SJCRH30 (cell line): ENCODE measurements at places on chromosomes 6 and 20. TPM values are rescaled to one million over a fixed set of nuclear protein-coding genes. Genes with fewer than 3 reads are reported as not detected.

The PRKN gene
- total RNA-seq, result not detected in 2 replicates

The KCNG1 gene
- total RNA-seq, result 7.4 and 9.3 TPM in 2 replicates

The GPX5 gene
- not detected in 2 replicates for total RNA-seq

The TRIM40 gene
- total RNA-seq, result not detected in 2 replicates

The ULBP3 gene
- 9.8 and 10.3 TPM in 2 replicates for total RNA-seq

The HTR1E gene
- not detected in 2 replicates for total RNA-seq

The OR2B6 gene
- total RNA-seq, result not detected in 2 replicates

The NOX3 gene
- total RNA-seq, result not detected in 2 replicates

The NKX2-4 gene
- 3.9 TPM in 2 replicates for total RNA-seq

The DEF6 gene
- 0.20 and 1.9 TPM in 2 replicates for total RNA-seq

The PBOV1 gene
- total RNA-seq, result not detected in 2 replicates

DNA sequence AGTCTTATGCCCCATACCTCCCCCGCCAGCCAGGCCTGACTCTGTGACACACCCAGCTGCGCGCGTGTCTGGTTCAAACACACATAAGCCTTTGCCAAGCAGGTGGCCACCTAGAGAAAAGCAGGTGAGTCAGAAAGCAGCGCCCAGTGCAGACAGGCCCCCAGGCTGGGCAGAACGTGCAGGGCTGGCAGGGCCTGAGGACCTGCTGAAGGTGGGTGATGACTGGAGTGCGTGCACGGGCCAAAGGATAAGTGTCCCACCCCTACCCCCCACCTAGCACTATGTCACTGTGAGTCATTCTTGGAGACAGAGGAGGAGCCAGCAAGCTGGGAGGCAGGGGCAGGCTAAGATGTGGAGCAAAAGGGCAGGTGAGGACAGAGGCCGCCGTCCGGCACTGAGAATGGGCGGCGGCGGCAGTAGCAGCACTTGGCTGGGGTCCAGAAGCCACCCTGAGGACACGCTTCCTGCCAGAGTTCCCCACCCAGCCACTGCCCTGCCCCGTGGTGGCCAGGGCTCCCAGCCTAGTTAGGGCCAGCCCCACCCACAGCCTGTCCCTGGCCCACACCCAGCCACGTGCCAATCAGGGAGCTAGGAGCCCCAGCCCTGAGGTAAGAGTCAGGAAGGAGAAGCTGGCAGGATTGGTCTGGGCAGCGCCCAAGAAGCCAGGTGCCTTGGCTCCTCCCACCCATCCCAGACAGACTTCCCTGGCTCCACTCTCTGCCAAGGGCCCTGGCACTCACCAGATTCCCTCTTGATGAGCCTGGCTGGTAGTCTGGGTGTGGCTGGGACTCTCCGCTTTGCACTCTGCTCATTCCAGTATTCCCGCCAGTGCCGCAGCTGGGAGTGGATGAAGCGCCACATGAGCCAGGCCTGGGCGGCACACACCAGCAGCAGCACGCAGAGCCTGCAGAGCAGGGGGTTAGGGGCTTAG, 72.7 kb downstream of the TRAM2 start:
- peak; percentile 48 for DNase-seq
- peaks cover 30% of the 10 kb centered on the region for H3K36me3 ChIP-seq
- no peak overlapping the region for H3K4me3 ChIP-seq
- H3K27ac ChIP-seq, result peak overlapping the region; percentile 25
- H3K27me3 ChIP-seq, result no peaks in the 10 kb centered on the region

- H3K4me3 ChIP-seq, result no peak overlapping the region
- peak; percentile 72 for DNase-seq
- peaks cover 34% of the 10 kb centered on the region for H3K4me1 ChIP-seq
- no peaks in the 10 kb centered on the region for H3K36me3 ChIP-seq
- peak overlapping the region; percentile 70 for H3K27ac ChIP-seq
Observed at GRCh38 chr6:150301846-150302519, 66.8 kb upstream of the IYD start.

DNA sequence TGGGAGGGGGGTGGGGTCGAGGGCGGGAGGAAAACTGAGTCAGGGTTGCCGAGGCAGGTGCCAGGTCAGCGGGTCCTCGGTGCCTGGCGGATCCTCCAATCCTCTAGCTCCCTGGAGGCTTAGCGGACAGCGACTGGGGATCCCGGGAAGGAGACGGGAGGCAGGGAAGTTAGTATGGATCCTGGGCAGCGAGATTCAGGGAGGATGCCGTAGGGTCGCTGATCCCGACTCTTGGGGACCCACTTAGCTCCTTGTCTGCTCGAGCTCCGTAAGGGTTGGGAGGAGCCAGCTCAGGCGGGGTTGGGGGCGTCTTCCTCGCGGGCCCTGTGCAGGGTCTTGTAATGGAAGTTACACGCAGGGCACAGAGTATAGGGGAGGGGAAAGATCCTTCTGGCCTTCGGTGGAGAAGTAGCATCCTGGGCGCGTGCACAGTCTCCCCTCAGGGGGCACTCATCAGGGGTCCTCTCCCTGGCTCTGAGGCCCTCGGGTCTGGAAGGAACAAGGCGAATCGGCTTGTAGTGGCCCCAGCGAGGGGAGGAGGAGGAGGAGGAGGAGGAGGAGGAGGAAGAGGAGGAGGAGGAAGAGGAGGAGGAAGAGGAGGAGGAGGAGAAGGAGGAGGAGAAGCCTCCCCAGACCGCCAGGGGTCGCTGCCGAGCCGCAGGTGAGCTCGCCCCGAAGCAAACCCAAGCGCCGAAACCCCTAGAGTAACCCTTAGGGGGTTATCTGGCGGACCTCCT, 6.4 kb upstream of the SLC12A5 start:
- H3K36me3 ChIP-seq, result no peaks in the 10 kb centered on the region
- H3K27ac ChIP-seq, result no peak overlapping the region
- H3K4me1 ChIP-seq, result peaks cover 4% of the 10 kb centered on the region; the same call in 1 of the 2 replicates
- peak; percentile 65 for DNase-seq

DNA sequence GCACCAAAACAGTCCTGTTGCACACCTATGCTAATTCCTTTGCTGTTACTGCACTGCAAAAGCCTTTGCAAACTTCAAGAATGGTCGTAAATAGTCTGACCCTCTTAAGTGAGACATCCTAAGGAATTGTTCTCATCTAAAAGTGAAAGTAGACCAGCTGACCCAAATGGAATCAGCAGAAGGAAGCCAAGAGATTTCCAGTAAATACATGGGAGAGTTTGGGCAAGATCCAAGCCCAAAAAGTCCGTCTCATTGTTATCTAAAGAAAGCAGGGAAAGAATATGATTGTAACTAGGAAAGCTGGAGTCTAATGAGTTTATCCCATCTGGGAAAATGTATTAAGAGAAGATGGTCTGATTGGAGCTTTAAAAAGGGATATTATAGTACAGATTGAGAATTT, 43.0 kb upstream of the HIVEP1 start:
- DNase-seq, result no peak
- no peaks in the 10 kb centered on the region for H3K4me1 ChIP-seq
- H3K27ac ChIP-seq, result no peak overlapping the region
- no peaks in the 10 kb centered on the region for H3K36me3 ChIP-seq
- no peak overlapping the region for H3K4me3 ChIP-seq

DNA sequence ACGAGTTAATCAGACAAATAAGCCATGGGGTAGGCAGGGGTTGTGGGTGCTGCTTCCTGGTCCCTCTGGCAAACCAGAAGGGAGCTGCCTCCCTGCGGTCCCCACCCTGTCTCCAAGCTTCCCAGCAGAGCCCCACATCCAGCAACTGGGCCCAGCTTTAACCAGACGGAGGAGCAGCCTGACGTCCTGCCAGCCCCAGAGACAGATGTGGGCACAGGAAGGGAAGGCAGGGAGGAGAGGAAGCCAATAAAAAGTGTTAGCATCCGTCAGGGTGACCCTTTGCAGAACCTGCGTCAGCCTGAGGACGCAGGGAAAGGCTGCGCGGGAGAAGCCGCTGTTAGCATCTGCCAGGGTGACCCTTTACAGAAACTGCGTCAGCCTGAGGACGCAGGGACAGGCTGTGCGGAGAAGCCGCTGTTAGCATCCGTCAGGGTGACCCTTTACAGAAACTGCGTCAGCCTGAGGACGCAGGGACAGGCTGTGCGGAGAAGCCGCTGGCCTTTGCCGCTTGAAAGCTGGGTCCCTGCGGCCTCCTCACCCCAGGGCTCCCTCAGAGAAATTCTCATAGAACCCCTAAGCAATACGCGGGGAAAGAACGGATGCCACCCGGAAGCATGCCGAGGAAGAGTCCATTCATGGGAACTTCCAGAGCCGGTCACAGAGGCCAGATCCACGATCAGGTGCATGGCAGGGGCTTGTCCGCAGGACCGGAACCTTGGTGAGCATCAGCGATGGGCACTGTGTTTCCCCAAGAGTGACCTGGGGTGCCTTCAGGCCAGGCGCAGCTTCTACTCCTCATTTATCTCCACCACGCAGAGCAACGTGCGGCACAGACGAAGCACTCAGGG, 15.9 kb downstream of the DLL1 start:
- H3K27me3 ChIP-seq, result no peaks in the 10 kb centered on the region
- no peak overlapping the region for H3K4me3 ChIP-seq
- DNase-seq, result no peak
- H3K36me3 ChIP-seq, result no peaks in the 10 kb centered on the region
- H3K27ac ChIP-seq, result no peak overlapping the region
- H3K4me1 ChIP-seq, result peaks cover 18% of the 10 kb centered on the region

- H3K36me3 ChIP-seq, result peaks cover 80% of the 10 kb centered on the region
- DNase-seq, result no peak
- H3K4me1 ChIP-seq, result no peaks in the 10 kb centered on the region
- no peak overlapping the region for H3K4me3 ChIP-seq
- H3K27ac ChIP-seq, result no peak overlapping the region
- H3K27me3 ChIP-seq, result no peaks in the 10 kb centered on the region
Observed at GRCh38 chr20:5973172-5973571, 22.7 kb downstream of the MCM8 start.

DNA sequence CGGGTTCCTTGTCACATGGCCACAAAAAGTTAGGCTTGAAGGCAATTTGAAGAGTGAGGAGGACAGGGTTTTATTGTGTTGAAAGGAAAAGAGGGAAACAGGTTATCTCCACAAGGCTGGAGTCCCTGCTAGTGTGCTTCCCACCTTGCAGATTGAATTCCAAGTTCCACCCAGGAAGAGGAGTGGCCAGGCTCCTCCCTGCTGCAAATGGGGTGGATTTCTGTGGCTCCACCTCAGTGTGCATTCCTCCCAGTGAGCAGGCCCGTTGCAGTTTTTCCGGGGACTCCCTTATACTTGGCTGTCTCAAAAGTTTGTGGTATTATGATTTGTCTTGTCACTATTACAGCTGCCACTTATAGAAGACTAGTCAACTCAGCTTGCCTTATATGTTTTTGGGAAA, 281.8 kb upstream of the PLCB4 start:
- H3K4me3 ChIP-seq, result no peak overlapping the region
- DNase-seq, result no peak
- no peak overlapping the region for H3K27ac ChIP-seq
- H3K27me3 ChIP-seq, result no peaks in the 10 kb centered on the region
- no peaks in the 10 kb centered on the region for H3K4me1 ChIP-seq

DNA sequence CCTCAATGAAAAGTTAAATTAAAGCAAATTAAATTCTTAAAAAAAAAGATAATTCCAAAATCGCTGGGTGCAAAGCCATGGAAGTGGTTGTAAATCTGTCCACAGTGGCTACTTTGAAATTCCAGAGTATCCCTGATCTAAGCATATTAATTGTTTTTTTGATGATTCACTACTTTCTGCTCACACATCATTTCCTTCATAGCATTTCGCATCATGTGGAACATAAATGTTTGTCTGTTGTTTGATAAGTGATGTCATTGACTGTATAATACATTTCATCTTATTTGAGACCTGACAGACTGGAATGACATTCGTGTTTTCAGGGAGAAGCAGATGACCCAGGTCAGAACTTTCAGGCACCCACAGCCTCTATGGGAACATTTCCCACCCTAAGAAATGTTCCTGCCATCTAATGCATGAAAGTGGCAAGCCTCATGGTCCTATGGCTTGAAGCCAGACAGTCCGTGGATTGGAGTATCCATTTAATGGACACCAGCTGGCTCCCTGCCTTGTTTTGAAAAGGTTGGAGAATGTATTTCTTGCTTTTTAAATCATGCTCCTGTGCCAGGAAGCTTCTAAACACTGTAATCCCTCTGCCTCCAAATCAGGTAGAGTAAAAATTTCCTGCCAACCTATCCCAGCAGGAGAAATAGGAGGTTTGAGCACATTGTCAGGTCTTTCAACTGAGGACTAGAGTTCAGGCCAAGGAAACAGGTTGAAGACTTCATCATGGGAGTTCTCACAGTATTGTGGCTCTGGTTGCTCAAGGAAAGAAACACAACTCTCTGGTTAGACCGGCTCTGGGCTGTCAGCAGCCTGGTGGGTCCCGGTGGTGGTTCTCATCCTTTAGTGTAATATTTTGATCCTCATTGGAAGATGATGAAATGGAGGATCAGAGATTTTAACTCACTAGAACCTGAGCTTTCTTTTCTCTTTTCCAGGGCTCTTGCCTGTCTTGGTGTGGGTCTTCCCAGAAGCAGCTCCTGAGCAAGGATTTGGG, 157.9 kb downstream of the SLC24A3 start:
- no peak overlapping the region for H3K27ac ChIP-seq
- no peak for DNase-seq
- H3K4me3 ChIP-seq, result no peak overlapping the region
- no peaks in the 10 kb centered on the region for H3K36me3 ChIP-seq
- no peaks in the 10 kb centered on the region for H3K4me1 ChIP-seq

GRCh38 chr6:39865011-39865888, 69.0 kb downstream of the MOCS1 start:
- H3K36me3 ChIP-seq, result no peaks in the 10 kb centered on the region
- no peak overlapping the region for H3K4me3 ChIP-seq
- peaks cover 4% of the 10 kb centered on the region for H3K4me1 ChIP-seq
- peak overlapping the region; percentile 20 for H3K27ac ChIP-seq

- H3K27me3 ChIP-seq, result no peaks in the 10 kb centered on the region
- H3K4me3 ChIP-seq, result no peak overlapping the region
- H3K36me3 ChIP-seq, result no peaks in the 10 kb centered on the region
- no peak overlapping the region for H3K27ac ChIP-seq
Observed at GRCh38 chr6:138035070-138035469, 72.1 kb downstream of the PERP start.

- H3K36me3 ChIP-seq, result no peaks in the 10 kb centered on the region
- H3K4me1 ChIP-seq, result no peaks in the 10 kb centered on the region
- no peak overlapping the region for H3K27ac ChIP-seq
- no peak for DNase-seq
Observed at GRCh38 chr20:64092258-64093012, 8.2 kb upstream of the LKAAEAR1 start.

DNA sequence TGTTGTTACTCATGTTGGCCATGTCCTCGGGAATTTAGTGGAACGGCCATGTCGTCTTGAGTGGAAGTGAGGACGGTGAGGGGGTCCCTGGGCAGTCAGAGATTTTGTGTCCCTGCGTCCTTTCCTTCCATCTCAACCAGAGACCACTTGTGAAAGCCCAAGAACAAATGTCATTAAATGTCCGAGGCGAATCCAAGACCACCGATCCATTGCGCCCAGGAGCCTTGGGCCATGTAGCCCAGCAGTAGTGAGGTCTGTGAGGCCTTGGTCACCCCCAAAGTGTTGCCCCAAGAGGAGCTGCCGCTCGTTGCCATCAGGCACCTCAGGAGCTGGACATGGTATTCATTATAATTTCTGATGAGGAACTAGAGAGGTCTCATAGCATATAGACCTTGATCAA, 17.4 kb upstream of the MICB start:
- no peak overlapping the region for H3K4me3 ChIP-seq
- DNase-seq, result no peak
- H3K27ac ChIP-seq, result no peak overlapping the region
- H3K36me3 ChIP-seq, result no peaks in the 10 kb centered on the region
- peaks cover 4% of the 10 kb centered on the region; the same call in 1 of the 2 replicates for H3K27me3 ChIP-seq
